ENCODE measurements at places on chromosomes 11 and 22.

DNA sequence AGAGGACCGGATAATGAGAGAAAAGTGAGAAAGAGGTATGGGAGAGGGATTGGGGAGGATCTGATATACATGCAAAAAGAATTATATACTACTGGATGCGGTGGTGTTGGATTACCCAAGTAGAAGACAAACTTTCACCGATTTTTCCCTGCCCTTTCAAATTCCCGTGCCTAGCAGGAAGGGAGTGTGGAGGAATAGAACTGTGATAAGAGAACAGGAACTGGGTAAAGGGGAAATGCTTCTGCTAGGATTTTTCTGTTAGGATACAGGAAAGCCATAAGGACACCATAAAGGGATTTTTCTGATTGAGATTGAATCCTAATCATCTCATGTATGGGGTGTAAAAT lies 480 bp upstream of the MTMR2 start:
- DNase-seq: no peak

DNA sequence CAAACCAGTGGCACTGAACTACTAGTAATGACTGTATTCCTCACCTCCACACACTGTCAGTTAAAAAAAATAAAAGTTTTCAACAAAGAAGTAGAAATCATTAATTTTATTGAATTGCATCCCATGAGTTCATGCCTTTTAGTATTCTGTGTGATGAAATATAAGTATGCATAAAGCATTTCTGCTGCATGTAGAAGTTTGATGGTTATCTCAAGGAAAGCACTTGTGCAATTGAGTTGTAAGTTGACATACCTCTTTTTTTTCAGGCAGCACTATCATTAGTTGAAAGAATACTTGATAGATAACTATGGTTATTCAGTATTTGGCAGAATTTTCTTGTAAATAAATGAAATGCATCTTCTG lies 104.4 kb downstream of the STIM1 start:
- DNase-seq: no peak

- no peak for DNase-seq
These were observed 10.1 kb downstream of the TMEM258 start for GRCh38 chr11:61782299-61782698.

GRCh38 chr22:33188326-33188725 lies 130.1 kb upstream of the SYN3 start:
- DNase-seq: no peak

DNA sequence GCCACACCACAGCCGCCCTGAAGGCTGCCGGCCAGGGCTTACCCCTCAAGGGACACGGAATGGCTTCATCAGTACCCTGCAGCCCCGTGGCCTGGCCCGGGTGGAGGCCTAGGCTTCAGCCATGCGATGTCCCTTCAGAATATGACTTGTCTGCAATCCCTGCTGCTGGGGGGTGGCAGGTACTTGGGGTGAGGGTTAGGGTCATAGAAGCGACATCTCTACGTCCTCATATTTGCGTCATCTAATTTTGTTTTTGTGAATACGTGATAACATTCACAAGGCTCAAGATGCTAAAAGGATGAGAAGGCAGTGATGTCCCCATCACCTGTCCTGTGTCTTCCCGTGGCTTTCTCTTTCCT lies 6.4 kb downstream of the CCND1 start:
- no peak for DNase-seq

DNA sequence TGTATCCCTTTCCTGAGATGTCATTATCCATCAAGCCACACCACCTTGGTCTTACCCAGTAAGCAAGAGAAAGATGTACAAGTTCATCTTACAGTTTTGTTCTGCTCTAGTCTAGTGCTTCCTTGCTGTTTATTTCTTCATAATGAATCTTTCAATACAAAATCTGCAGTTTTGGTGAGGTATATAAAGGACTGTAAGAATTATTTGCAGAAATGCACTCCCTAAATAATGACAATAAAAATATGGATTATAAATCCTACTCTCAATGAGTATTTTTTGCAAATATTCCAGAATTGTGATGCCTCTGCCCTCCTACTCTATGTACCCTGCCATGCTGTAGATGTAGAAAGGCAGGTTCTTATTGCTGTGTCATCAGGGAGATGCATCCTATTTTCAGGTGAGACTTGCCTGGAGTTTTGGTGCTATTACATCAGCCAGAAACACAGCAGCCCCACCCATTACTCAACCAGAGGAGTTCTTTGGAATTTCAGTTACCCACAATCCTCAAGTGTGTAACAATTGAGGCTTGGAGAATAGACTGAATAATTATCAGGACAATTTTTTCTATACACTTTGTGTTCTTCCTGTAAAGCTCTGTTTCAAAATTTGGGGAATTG lies at the start of gene OR10S1:
Gene OR10S1, minus strand, starts transcription at position 51 of the 617 bp plus-strand sequence. CDS start 117 bp downstream, outside the sequence.
- no peak for DNase-seq

- DNase-seq: no peak
These were observed 109.2 kb downstream of the RAB38 start for GRCh38 chr11:88066090-88066489.

DNA sequence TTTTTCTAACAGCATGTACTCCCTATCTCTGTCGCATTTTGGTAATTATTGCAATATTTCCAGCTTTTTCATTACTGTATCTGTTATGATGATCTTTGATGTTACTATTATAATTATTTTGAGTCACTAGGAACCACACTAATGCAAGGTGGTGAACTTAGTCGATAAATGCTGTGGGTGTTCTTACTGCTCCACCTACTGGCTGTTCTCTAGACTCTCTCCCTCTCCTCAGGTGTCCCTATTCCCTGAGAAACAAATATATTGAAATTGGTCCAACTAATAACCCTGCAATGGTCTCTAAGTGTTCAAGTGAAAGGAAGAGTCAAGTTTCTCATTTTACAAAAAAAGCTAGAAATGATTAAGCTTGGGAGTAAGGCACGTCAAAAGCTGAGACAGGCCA lies 10.5 kb downstream of the ARL14EP start:
- DNase-seq: no peak

DNA sequence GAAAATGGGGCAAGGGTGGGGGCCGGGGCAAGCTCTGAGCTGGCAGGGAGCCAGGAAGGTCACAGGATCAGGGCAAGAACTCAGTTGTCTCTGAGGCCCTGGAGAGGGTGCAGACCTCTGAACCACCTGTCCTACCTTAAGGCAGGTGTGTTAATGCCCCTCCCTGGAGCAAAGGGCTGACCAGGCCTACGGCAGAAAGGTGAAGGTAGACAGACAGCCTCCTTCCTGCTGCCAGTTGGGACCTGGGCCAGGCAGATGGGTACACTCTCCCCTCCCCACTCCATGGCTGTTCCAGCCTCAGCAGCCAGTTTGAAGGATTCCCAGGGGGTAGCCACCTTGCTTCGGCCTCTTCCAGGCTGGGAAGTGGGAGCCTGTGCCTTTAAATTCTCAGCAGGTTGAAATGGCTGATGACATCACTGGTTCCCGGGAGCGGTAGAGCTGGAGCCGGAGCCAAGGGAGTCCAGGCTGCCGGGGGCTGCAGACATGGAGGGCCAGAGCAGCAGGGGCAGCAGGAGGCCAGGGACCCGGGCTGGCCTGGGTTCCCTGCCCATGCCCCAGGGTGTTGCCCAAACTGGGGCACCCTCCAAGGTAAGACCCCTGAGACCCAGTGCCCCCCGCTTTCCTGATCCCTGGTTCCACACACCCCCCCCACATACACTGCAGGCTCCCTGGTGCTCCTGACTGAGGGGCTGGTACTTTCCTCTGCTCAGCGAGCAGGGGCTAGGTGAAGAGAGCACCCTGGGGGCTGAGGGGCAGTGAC lies at the start of gene INPP5J:
Gene INPP5J, plus strand, starts transcription at position 435 of the 760 bp plus-strand sequence. Its CDS starts 49 bp downstream, at position 484.
- no peak for DNase-seq

GRCh38 chr11:128902515-128903066 lies 11.4 kb downstream of the KCNJ5 start:
- no peak for DNase-seq
